Pulmonary artery endothelial cell (primary cell): ENCODE measurements at places on chromosomes 3 and 15. TPM values are rescaled to one million over a fixed set of nuclear protein-coding genes. Genes with fewer than 3 reads are reported as not detected.

DNA sequence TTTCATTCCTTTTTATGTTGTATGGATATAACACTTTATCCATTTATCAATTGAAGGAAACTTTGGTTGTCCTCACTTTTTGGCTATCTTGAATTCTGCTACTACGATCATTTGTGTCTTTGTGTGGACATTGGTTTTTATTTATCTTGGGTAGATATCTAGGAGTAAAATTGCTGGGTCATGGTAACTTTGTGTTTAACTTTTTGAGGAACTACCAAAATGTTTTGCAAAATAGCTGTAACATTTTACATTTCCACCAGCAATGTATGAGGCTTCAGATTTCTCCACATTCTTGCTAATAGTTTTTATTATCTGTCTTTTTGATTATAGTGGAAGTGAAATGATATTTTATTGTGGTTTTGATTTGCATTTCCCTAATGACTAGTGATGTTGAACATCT, 55.6 kb downstream of the TLNRD1 start:
- DNase-seq, result no peak

- DNase-seq, result no peak
These were observed 59.4 kb downstream of the MECOM start for GRCh38 chr3:169604118-169604517.

IGF2BP2 gene
- total RNA-seq, result 56.4 and 62.0 TPM in 2 replicates

DNA sequence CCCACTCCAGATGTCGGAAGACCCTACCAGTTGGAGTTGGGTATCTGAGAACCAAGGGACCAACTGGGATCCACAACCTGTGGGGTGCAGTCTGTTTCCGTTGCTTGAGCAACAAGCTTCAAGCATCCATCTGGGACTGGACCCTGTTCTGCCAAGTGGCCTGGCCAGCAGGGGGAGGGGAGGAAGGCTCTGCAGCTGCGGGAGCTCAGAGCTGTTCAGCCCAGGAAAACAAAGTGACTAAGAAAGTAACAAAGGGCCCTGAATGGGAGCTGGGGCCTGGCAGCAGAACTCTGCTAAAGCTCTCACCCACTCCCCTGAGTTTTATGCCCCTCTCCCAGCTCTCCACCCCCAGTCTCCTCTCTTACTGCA, 2.7 kb downstream of the TYRO3 start:
- DNase-seq, result no peak

DNA sequence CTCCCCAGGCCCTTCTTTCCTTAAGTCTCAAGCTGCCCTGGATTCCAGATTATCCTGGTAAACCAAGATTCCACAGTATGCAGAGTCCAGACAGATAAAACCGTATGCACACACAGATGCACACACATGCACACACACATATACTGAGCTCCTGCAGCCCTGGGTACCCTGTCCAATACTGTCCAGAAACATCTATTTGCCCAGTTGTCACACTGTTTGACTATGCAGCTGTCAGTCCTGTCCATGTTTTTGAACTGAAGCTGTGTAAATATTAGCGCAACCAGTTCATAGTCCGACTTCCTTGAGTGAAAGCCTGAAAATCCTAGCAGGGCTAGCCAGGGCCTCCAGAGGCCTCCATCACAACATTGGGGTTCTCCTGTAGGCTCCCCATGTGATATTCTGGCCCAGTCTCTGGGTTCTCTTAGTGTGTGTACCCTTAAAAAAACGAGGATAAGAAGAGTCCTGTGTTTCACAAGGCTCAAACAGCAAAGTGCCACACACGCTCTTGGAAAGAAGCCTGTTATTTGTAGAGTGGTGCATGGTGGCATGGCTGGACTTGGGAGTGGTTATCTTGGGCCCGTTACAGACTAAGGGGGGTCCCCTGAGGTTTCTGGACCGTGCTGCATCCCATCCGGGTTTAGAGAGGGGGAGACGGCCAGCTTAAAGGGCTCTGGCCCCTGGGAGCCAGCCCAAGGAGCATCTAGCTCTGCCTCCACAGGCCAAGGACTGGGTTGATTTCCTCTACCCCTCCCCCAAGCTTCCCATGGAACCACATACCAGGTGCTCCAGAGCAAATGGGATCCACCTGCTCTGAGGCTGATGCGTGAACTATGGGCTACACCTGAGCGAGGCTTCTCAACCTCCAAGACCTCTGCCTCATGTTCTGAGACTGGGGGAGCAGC, 108.3 kb downstream of the IQSEC1 start:
- no peak for DNase-seq

MME gene
- 15.1 and 16.5 TPM in 2 replicates for total RNA-seq

GRCh38 chr3:152195206-152195605, 73.5 kb upstream of the MBNL1 start:
- DNase-seq, result no peak
